Fibroblast of villous mesenchyme (primary cell): ENCODE measurements at places on chromosomes 7 and 10. TPM values are rescaled to one million over a fixed set of nuclear protein-coding genes. Genes with fewer than 3 reads are reported as not detected.

DNA sequence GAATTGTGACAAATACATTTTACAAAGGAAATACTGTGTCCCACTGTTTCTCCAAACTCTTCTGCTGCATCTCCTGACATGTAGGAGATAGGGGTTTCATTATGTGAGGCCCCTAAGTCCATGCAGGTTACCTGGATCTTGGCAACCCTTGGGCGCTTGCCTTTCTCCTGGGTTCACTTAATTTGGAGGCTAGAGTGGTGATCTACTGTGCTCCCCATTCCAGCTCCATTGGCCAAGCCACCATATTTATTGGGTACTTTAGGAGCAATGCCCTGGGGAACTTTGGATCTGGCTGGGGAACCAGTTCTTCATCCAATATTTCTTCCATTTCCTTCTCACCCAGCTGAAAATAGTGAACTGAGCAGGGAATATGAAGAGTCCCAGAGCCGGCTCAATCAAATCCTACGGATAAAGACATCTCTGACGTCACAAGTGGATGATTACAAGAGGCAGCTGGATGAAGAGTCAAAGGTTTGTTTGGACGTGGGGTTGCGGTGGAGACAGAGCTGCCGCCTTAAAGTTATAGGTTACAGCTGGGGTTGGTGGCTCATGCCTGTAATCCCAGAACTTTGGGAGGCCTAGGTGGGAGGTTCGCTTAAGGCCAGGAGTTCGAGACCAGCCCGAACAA lies 18.5 kb downstream of the MYH16 start:
- DNase-seq = peak; percentile 79

Gene ST8SIA6
- total RNA-seq = not detected in 2 replicates

GRCh38 chr10:127986531-127987466 lies 79.9 kb downstream of the PTPRE start:
- no peak for DNase-seq

DNA sequence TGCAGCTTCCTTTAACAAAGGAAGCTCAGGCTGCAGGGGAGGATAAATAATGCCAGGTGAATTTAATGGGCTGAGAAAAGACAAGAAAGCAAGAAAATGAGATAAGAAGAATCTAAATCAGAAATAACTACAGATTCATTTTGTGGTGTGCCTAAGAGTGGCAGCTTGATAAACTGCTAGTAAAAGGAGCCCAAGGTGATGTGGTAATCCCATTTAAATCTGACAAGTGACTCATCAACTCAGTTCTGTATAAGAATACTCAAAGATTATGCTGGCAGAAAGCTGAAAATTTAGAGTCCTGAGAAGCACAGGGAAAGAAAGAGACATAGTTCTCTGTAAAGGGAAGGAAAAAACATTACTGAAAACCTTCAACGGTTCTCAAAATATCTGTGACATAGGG lies 109.4 kb upstream of the PDE1C start:
- no peak for DNase-seq

- DNase-seq = no peak
Observed at GRCh38 chr7:38296059-38296857, 22.8 kb upstream of the TARP start.

- DNase-seq = no peak
Observed at GRCh38 chr7:92790992-92791391, 45.4 kb downstream of the CDK6 start.

Gene NRG3
- total RNA-seq = not detected in 2 replicates

Gene CTBP2
- 74.3 and 84.7 TPM in 2 replicates for total RNA-seq

DNA sequence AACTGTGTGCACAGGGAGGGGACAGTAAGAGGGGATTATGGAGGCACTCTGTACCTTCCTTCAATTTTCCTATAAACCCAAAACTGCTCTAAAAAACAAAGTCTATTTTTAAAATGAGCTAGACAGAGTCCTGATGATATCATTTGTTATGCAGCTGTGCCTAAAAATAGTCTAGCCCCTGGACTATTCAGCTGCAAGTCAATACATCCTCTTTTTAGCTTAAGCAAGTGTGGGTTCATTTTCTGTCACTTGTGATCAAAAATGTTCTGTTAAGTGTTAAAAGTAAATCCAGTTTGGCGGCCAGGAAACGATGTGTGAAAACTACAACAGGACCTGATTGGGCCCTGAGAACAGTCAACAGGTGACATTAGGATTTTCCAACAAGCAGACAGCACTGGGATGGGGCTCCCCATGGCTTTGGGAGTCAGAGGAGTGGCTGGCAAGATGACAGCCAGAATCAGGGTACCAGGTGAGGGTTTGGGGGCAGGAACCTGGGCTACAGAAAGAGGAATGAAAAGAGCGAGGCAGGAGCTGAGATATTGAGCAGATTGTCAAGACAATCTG lies 33.9 kb downstream of the FAM107B start:
- DNase-seq = no peak

DNA sequence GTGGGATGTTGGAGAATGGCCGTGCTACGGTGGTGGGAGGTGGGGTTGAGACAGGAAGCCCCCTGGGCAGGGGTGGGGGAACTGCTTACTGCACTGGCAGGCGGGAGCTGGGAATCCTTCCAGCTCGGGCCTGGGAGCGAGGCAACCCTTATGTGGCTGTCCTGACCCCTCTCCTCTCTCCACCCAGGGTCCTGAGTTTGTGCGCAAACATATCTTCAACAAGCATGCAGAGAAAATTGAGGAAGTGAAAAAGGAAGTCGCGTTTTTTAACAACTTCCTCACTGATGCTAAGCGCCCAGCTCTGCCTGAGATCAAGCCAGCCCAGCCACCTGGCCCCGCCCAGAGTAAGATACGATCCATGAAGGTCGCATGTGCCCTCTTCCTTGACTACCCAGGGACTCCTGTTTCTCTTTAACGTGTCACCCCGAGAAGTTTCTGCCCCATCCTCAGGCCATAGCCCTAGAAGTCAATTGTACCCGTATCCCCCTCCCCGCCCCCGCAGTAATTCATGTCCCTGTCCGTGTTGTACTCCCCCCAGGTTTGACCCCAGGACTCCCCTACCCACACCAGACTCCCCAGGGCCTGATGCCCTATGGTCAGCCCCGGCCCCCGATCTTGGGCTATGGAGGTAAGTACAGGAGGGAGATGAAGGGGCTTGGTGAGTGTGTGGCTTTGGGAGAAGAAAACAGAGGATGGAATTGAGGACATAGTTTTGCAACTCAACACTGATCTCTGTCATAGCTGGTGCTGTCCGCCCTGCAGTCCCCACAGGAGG lies 1.8 kb downstream of the UFSP1 start:
- no peak for DNase-seq

Gene HHEX
- 0.43 and 1.3 TPM in 2 replicates for total RNA-seq

DNA sequence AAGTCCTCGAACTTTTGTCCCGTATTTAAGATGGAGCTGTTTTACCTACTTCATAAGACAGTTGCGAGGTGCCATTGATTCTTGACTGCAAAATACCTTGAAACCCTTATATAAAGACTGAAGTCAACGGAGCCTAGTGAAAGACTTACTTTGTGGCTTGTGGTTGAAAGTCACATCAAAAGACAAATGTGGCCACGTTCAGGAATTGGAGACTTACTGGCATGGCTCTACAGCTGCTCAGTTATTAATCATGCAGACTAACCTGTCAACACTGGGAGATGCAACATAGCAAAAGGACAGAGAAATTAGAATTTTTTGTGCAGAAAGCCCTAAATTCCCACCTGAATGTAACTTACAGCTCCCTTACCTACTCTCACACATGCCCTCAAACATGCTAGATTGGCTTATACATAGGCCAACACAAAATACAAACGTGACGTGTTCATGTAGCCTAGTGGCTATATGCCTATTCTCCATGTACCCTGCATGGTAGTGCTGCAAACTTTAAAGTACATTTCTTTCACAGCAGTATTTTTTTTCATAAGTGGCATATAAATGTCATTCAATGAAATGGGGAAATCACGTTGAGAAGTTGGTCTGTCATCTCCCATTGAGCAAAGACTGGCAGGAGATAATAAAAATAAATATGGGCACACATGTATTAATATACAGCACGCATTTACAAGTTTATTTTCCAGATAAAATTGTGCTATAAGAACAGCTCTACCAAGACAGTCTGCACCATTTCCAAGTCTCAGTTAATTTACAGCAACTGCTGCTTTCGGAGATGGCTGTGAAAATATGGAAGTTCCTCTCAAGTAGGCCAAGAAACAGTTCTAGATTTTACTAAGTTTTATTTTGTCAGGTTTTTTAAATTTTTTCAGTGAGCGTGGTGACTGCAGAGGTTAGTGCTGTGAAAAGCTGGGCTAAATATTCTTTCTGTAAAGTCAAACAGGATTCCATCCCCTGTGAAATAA lies 170.4 kb upstream of the C7orf33 start:
- no peak for DNase-seq

Gene ADCY1
- total RNA-seq = under 0.01 and 0.32 TPM in 2 replicates

Gene THSD7A
- total RNA-seq = 0.43 and 1.6 TPM in 2 replicates

Gene DDX56
- 44.8 and 57.0 TPM in 2 replicates for total RNA-seq

GRCh38 chr10:132141526-132142395 lies 45.0 kb upstream of the DPYSL4 start:
- no peak for DNase-seq

DNA sequence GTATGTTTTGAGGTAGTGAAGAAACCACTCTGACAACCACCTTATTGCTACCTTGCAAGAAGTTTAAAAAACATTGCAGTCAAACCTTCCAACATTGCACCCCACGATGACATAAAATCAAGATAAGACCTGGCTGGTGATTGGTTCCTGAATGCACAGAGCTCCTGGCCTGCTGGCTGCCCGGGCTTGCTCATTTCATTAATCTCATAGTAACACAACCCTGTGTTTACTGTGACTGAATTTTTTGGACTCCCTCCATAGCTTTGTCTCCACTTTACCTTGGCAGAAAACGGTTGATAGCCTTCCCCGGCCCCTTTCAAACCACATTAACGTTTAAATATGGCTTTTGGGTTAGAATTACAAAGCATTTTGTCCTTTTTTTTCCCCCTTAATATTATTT lies 27.5 kb downstream of the VWA2 start:
- peak; percentile 34 for DNase-seq

Gene TMEM178B
- total RNA-seq = 0.32 and 0.43 TPM in 2 replicates

Gene C10orf53
- not detected in 2 replicates for total RNA-seq

DNA sequence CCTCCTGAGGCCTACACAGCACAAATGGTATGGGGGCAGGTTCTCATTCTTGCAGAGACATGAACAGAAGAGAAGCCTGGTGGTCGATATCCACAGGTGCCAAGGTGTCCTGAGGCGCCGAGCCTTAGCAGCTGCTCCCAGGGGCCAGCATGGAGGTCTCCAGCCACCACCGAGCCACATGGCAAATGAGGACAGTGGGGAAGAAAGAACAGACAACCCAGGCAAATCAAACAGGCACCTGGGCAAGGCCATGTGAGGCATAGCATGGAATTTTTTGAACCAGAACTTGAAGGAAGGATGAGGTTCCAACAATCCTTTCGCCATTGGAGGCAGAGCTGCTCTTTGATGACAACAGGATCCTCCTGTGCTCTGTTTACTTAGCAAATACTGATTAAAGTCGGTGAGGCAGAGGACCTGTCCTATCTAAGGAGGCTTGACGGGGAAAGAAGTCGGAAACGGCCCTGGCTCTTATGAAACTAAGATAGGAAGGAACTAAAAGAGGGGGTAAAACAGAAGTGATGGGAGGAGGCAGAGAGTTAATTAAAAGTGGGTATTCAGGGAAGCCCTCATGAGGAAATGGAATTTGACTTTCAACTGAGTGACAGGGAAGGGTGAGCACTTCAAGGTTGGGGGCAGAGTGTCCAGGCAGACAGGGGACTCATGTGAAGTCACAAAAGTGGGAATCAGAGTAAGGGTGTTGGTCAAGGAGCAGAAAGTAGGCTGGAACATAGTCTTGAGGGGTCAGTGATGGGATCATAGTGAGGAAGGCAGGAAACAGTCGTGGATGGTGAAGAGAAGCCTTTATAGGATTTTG lies 8.6 kb upstream of the CALML3 start:
- DNase-seq = no peak

Gene GNGT1
- total RNA-seq = not detected in 2 replicates

Gene ERVW-1
- total RNA-seq = not detected in 2 replicates

DNA sequence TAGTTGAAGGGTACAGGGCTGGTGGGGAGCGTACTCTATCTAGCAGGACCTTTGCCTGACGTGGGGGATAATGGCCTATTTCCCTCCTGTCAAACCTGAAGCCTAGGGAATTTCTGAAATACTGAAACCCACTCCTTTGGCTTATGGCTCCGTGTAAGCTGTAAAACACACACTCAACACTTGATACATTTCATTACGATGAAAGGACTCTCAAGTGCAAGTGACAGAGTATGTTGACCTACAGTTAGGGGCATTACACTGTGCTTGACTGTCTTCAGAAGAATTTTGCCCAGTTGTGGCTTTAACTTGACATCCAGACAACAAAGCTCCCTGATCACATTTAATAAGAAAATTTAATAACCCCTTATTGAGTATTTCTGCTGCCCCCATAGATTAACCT lies 194.3 kb downstream of the BAMBI start:
- DNase-seq = no peak

Gene EVX1
- total RNA-seq = not detected in 2 replicates

DNA sequence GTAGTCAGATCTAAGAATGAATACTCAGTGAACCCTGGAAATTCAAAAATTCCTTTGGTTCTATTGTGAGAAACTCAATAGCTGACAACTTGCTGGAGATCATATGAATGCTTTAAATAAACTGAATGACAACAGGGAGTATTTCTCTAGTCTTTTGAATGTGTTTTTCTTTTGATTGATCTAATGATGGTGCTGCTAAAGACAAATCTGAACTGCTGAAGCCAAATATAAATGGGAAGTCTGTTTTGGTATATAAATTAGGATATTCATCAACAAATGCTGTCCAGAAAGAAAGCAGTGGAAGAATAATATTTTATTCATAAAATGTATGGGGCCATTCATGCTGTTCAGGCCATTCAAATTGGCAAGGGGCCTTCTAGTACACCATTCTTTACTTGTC lies 79.4 kb downstream of the ITGB1 start:
- DNase-seq = no peak

GRCh38 chr10:87590705-87591588 lies 68.7 kb upstream of the PAPSS2 start:
- no peak for DNase-seq

DNA sequence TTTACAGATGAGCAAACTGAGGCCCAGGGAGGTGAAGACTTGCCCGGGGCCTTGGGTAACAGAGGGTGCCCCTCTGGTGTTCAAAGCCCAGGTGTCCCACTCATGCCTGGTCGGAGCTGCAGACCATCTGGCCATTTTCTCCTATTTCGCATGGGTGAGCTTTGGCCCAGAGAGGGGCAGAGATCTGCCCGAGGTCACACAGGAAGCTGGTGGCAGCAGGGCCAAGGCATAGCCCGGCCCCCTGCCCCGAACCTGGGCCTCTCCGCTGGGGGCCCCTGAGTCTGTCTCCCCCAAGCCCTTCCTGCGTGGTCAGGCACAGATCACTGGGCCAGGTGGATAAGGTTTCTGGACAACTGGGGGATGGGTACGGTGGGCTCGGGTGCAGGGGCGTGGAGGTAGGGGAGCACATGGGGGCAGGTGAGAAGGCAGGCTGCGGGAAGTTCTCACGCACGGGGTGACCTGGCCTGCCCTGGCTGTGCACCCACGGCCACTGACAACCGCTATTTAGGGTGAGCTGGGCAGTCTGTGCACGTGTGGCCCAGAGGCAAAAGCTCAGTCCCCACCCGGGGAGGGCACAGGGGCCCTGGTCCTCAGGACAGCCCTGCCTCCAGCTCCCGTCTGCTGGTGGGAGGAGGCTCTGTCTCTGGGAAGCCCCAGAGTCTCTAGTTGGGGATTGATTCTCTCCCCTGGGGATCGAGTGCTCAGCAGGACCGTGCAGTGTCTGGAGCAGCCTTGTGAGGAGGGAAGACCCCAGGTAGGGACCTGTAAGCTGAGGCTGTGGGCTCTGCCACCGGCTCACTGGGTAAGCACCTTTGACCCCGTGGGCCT lies 68.6 kb downstream of the UNCX start:
- no peak for DNase-seq

GRCh38 chr7:43735403-43735801 lies 6.1 kb upstream of the COA1 start:
- no peak for DNase-seq

Gene ASZ1
- total RNA-seq = under 0.01 TPM in 2 replicates

Gene OPN1SW
- not detected in 2 replicates for total RNA-seq

Gene PLCE1
- total RNA-seq = 0.32 and 0.43 TPM in 2 replicates
